Activated CD4-positive, alpha-beta memory T cell treated with anti-CD3 and anti-CD28 coated beads, Interleukin-2, amount 10 ng/mL, durations not matched to agents 7 days and 5 days (primary cell): ENCODE measurements at places on chromosomes 12 and 14. TPM values are rescaled to one million over a fixed set of nuclear protein-coding genes. Genes with fewer than 3 reads are reported as not detected.
A peak's percentile ranks its signal among the peaks of the same experiment; 100 is the strongest.

GRCh38 chr12:100359248-100359647 lies 2.4 kb downstream of the SLC17A8 start:
- H3K27ac ChIP-seq: no peak overlapping the region
- H3K27me3 ChIP-seq: peaks cover 30% of the 10 kb centered on the region
- H3K4me3 ChIP-seq: no peak overlapping the region
- no peaks in the 10 kb centered on the region for H3K36me3 ChIP-seq

DNA sequence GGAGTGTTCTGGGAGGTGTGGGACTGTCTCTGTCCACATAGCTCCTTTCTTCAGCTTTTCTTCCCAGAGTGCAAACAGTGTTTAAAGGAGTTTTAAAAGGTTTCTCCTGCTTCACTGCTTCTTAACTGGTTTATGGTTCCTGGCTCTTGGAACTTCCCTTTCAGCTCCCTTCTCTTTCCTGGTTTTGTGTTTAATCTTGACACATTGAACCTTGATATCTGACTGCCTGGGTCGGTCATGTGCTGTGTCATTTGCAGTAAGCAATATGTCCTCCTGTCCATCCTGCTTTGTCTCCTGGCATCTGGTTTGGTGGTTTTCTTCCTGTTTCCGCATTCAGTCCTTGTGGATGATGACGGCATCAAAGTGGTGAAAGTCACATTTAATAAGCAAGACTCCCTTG lies 2.2 kb downstream of the TMEM106C start:
- no peak for DNase-seq
- H3K27me3 ChIP-seq: peaks cover 22% of the 10 kb centered on the region
- H3K4me1 ChIP-seq: peaks cover 48% of the 10 kb centered on the region

STAB2 gene
- not detected for total RNA-seq

POMT2 gene
- 10.5 TPM for total RNA-seq

INSM2 gene
- total RNA-seq: not detected

DNA sequence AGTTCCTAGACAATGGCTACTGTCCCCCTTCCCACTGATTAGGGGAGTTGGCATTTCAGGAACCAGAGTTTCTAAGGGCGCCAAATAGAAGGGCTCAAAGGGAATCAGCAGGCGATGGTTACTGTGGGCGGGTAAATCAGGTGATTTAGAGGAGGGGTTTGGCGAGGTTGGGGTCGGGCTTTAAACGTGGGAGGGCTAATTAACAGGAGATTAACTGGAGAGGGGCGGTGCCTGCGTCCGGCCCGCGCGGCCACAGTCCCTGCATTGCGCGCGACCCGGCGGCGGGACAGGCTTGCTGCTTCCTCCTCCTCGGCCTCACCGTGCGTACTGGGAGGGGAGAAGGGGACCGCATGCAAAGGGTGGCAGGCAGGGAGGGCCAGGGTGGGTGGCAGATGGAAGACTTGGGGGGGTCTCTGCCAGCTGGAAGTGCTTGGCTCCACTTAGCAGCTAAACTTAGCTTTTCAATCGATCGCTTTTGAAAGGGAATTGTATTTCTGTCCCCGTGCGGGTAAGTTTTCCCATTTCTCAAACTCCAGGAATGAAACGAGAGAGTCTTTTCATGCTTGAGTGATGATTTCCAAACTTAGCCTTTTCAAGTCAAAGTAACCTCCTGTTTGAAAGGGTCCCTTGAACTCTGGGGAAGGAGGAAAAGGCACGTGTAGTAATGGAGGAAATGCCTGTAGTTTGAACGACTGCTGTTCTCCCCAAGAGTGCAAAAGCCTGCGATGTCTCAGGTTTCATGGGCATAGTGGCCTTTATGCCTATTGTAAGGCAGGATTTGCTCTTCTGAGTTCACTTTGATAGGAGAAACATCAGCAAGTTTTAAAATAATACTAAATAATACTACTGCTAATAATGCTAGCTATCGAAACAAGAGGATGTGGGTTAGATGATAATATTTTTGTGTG lies at the start of gene MGST1:
TSS of gene MGST1 (plus strand) at position 255 of the 908 bp plus-strand sequence. CDS start 6,608 bp downstream, outside the sequence.
- H3K4me1 ChIP-seq: no peaks in the 10 kb centered on the region
- H3K27ac ChIP-seq: no peak within 1 kb of the TSS
- no peaks in the 10 kb centered on the region for H3K27me3 ChIP-seq
- no peak for DNase-seq

DNA sequence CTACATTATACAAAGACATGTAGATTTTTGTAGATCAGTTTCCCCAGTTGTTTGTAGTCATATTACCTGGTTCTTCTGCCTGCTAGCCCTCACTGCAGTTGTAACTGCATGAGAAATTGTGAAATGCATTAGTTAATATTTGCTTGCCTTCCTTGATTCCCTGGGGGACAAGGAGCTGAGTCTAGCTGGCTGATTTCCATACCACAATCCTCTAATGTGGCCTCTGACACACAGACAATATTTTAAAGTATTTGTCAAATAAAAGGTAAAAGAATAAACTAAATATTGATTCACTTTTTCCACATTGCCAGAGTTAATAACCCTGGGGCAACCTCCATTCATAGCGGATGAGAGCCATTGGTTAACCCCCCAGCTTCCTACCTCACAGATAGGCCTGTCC lies 128.8 kb upstream of the TMEM132C start:
- H3K4me1 ChIP-seq: no peaks in the 10 kb centered on the region
- no peaks in the 10 kb centered on the region for H3K36me3 ChIP-seq
- no peaks in the 10 kb centered on the region for H3K27me3 ChIP-seq

DNA sequence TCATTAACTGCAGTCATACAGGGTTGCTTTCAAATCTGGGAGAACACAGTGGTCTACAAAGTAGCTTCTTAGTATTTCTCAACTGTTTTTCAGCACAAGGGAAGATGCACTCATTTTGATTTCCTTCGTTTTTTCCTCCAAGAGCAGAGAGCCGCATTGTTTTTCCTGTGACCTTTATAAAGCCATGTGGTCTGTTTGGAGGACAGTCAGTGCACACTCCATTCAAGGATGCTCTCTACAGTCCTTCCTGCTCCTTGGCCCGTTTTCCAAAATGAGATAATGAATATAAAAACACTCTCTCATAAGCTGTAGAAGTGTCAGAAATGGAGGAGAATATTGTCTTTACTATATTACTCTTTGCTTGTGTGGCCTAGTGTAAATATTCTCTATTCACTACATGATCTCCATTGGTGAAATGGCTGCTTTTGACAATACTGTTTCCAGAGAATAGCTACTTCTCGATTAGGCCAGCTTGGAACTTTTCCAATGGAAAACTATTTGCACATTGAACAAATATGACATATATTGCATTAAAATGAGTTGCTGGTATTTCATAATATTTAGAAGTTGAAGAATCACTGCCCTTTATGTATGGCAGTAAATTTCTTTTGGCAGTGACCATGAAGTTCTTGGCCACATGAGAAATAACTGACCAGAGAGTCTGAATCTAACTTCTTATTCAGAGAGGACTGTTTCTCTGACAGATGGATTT lies 393.1 kb upstream of the RGS6 start:
- H3K4me1 ChIP-seq: peaks cover 8% of the 10 kb centered on the region
- no peaks in the 10 kb centered on the region for H3K27me3 ChIP-seq
- DNase-seq: no peak
- H3K27ac ChIP-seq: no peak overlapping the region
- H3K36me3 ChIP-seq: peaks cover 5% of the 10 kb centered on the region

- peaks cover 7% of the 10 kb centered on the region for H3K27me3 ChIP-seq
- H3K4me1 ChIP-seq: no peaks in the 10 kb centered on the region
- no peaks in the 10 kb centered on the region for H3K36me3 ChIP-seq
- DNase-seq: no peak
- H3K4me3 ChIP-seq: no peak overlapping the region
- H3K27ac ChIP-seq: no peak overlapping the region
These were observed 28.6 kb downstream of the PRICKLE1 start for GRCh38 chr12:42560977-42561376.

NELL2 gene
- 10.1 TPM for total RNA-seq

DNA sequence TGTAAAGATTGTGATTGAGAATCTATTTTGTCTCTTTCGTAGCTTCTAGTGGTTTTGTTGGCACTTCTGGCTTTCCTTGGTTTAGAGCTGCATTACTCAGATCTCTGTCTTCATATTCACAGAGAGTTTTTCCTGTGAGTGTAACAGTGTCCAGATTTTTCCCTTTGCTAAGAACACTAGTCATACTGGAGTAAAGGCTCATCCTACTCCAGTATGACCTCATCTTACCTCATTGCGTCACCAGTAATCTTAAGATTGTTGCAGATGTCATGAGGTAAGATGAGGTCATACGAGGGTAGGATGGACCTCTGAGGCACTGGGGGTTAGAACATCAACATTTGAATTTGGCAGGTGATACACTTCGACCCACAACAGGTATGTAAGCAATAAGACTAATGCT lies 461.2 kb downstream of the FLRT2 start:
- no peaks in the 10 kb centered on the region for H3K27me3 ChIP-seq
- no peak overlapping the region for H3K27ac ChIP-seq
- no peak for DNase-seq

KRT7 gene
- total RNA-seq: 9.3 TPM

GRCh38 chr14:70622111-70622712 lies 19.5 kb upstream of the TTC9 start:
- no peaks in the 10 kb centered on the region for H3K4me1 ChIP-seq
- H3K27ac ChIP-seq: no peak overlapping the region
- H3K4me3 ChIP-seq: no peak overlapping the region
- peaks cover 11% of the 10 kb centered on the region for H3K27me3 ChIP-seq
- H3K36me3 ChIP-seq: peaks cover 9% of the 10 kb centered on the region
- DNase-seq: peak; percentile 52

DHRS2 gene
- 1.5 TPM for total RNA-seq

TMEM179 gene
- not detected for total RNA-seq

DNA sequence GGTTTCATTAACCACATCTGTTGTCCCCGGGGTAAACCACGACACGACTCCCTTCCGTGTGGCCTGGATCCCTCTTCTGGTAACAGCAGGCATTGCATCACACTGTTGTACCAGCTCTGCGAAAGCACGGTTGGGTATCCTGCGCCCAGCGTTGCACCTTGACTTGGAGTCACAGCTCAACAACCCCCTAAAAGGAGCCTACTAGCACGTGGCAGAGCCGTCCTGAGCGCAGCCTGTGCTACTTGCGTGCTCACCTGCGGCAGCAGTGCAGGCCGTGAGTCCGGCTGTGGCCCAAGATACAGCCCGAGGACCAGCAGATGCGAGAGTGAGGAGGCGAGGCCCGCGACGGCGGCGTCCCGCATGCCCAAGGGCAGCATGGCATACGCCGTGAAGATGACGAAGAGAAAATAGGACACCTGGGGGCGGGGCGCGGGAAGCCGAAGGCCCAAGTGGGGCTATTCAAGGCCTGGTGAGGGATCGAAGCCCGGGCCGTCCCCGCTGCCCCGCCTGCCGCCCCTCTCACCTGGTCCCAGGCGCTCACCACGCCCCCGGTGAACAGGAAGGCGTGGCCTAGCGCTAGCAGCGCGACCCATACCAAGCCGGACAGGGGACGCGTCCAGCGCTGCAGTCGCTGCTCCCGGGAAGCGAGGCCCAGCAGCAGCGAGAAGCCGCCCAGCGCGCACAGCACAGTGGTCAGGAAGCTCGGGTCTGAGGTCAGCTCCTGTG lies 2.4 kb downstream of the ADCY4 start:
- DNase-seq: peak; percentile 89
- H3K27me3 ChIP-seq: peaks cover 35% of the 10 kb centered on the region
- peaks cover 81% of the 10 kb centered on the region for H3K4me1 ChIP-seq
- peaks cover 21% of the 10 kb centered on the region for H3K36me3 ChIP-seq

TMEM121 gene
- 9.6 TPM for total RNA-seq

DNA sequence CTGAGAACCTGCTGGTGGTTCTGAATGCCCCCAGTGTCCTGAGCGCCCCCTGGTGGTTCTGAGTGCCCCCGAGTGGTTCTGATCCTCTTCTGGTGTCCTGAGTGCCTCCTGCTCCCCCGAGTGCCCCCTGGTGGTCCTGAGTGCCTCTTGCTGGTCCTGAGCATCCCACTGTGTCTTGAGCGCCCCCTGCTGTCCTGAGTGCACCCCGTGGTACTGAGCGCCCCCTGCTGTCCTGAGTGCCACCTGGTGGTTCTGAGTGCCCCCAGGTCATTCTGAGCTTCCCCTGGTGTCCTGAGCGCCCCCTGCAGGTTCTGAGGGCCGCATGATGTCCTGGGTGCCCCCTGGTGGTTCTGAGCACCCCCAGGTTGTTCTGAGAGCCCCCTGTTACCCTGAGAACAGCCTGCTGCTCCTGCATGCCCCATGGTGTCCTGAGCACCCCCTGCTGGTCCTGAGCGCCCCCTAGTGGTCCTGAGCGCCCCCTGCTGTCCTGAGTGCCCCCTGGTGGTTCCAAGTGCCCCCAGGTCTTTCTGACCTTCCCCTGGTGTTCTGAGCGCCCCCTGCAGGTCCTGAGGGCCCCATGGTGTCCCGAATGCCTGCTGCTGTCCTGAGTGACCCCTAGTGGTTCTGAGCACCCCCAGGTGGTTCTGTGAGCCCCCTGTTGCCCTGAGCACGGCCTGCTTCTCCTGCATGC lies 1165.4 kb downstream of the TMEM121 start:
- H3K27me3 ChIP-seq: peaks cover 16% of the 10 kb centered on the region
- DNase-seq: peak; percentile 83
- peaks cover 4% of the 10 kb centered on the region for H3K4me1 ChIP-seq
- H3K4me3 ChIP-seq: no peak overlapping the region

GRCh38 chr12:54019924-54020590 lies 8.2 kb upstream of the HOXC6 start:
- peaks cover 70% of the 10 kb centered on the region for H3K27me3 ChIP-seq
- no peaks in the 10 kb centered on the region for H3K36me3 ChIP-seq
- peaks cover 18% of the 10 kb centered on the region for H3K4me1 ChIP-seq
- H3K27ac ChIP-seq: no peak overlapping the region

DDN gene
- 0.23 TPM for total RNA-seq

DNA sequence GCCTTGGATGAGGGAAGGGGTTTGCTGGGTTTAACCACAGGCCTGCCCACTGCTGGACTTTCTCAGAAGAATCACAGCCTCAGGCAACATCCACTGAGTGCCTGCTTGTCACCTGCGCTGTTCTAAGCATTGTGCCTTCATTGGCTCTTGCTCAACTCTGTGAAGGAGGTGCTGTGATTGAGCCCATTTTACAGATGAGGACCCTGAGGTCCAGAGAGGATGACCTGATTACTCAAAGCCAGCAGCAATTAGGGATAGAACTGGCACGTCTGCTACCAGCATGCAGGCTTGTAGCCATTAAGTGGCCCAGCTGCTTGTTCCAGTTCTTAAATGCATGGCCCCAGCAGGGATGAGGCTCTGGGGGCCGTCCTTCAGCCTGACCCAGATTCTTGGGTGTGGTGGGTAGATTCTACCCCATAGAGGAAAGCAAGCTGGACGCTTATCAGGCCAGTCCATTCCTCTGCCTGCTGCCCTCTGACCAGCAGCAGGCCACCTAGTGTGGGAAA lies 54.6 kb downstream of the ESRRB start:
- H3K4me3 ChIP-seq: no peak overlapping the region
- no peaks in the 10 kb centered on the region for H3K4me1 ChIP-seq
- no peak for DNase-seq

PLEKHG7 gene
- 0.05 TPM for total RNA-seq

DNA sequence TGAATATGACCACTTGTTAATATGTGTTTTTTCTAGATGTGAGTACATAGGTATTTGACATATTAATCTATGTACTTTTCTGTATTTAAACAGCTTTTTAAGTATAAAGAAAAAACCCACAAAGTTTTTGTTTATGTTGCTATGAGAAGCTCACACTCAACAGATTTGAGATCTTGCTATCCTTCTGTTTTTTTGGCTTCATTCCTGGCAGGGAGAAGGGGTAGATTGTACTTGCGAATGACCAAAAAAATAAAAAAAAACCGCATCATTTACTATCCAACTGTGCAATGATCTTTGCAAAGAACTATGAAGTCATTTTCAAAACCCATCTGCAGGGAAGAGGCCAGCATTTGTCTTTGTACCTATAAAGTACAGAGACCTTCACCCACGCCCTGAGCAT lies 28.4 kb upstream of the TBX5 start:
- no peak overlapping the region for H3K4me3 ChIP-seq
- H3K4me1 ChIP-seq: no peaks in the 10 kb centered on the region
- H3K27ac ChIP-seq: no peak overlapping the region
- peaks cover 23% of the 10 kb centered on the region for H3K27me3 ChIP-seq

- H3K27ac ChIP-seq: no peak overlapping the region
- H3K4me3 ChIP-seq: no peak overlapping the region
- H3K4me1 ChIP-seq: no peaks in the 10 kb centered on the region
- H3K27me3 ChIP-seq: no peaks in the 10 kb centered on the region
- no peak for DNase-seq
These were observed 447.0 kb downstream of the DIO2 start for GRCh38 chr14:79764323-79764722.
